ENCODE measurements at places on chromosomes 13 and 19.

DNA sequence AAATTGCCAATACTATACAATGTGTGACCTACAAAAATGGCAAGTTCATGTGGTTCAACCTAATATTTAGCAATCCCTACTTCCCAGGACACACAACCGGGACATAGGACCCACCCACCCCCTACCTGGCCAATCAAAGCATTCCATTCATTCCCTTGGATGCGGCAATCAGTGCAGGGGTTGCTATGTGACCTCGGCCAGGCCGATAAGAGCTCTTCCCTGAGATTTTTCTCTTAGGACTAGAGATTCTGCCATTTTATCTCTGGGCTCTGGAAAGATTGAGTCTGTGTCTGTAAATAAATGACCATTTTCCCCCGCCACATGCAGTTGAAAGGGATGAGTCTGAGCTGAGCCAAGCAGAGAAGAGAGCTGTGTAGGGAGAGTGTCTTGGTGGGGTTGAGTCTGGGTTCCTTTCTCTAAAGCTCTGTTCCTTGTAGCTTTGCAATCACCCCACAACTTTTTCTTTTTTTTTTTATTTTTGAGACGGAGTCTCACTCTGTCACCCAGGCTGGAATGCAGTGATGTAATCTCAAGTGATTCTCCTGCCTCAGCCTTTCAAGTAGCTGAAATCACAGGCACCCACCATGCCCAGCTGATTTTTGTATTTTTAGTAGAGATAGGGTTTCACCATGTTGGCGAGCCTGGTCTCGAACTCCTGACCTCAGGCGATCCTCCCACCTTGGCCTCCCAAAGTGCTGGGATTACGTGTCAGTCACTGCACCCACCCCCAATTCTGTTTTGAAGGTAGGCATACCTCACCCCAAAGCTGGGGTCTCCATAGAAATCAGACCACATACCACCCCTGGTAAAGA is 7.4 kb downstream of the IFNL1 start:
- ATAC-seq, result no peak

- no peak for ATAC-seq
These were observed 16.4 kb downstream of the EMP3 start for GRCh38 chr19:48341515-48342413.

DNA sequence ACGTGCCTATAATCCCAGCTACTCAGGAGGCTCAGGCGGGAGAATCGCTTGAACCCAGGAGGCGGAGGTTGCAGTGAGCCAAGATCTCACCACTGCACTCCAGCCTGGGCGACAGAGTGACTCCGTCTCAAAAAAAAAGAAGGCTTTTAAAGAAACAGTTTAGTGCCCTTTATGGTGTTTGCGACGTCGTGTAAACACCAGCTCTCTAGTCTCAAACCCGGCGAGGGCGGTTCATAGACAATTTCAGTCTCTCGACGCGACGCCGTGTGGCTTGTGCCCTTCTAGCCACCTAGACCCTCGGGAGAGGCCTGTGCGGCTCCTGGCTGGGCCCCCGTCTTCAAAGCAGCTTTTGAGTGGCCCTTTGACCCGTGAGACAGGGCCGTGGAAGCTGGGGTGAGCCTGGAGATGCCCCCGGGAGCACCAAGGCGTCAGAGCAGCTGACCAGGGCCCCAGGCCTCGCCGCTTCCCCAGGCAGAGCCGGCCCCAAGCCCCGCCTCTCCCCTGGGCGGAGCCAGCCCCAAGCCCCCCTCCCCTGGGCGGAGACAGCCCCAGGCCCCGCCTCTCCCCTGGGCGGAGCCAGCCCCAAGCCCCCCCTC is 5.0 kb upstream of the MADCAM1 start:
- no peak for ATAC-seq

DNA sequence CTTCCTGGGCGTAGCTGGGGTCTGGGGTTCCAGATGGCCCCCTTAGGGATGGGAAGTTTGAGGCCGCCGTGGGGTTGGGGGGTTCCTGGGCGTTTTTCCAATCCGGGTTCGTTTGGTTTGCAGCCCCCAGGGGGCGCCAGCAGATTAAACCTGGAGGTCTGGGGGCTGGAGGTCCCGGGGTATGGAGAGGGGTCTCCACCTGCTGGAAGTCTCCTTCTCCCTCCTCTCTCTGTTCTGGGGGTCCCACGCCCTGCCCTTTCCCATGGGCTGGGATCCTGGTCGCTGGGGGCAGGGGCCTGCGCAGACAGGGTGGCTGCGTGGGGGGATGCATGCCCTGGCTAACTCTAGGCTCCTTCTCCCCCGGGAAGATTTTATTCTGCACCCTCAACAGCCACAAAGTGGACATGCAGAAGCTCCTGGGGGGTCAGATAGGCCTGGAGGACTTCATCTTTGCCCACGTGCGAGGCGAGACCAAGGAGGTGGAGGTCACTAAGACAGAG is 899 bp downstream of the GIPC3 start:
- ATAC-seq, result no peak

DNA sequence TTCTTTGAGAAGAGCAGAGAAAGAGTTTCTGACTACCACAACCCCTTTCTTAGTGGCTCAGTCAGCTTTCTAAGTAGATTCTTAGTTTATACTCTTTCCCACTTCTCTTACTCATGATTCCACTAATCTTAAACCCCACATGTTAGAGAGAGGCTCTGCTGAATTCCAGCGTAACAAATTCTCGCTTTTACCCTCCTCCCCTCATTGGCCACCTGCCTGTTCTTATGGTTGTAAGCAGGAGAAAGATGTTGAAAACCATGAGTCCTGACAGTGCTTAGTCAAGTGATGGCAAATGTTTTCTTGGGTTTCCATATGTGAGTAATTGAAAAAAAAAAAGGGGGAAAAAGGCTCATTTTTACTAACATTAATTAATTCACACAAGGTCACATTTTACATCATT is 125.9 kb downstream of the ZDHHC20 start:
- ATAC-seq, result no peak

GRCh38 chr13:27796544-27797227 is 4.4 kb downstream of the GSX1 start:
- ATAC-seq, result no peak

- ATAC-seq, result no peak
These were observed 11.2 kb upstream of the OR10H5 start for GRCh38 chr19:15776264-15776663.

- no peak for ATAC-seq
These were observed 93.6 kb downstream of the SOX1 start for GRCh38 chr13:112160558-112160957.

GRCh38 chr19:34220472-34221063 is 33.8 kb upstream of the GARRE1 start:
- ATAC-seq, result no peak

- no peak for ATAC-seq
These were observed 21.9 kb downstream of the ZNF473 start for GRCh38 chr19:50047671-50048070.

- ATAC-seq, result no peak
These were observed 94.2 kb downstream of the FRY start for GRCh38 chr13:32125751-32126150.

GRCh38 chr13:51829568-51829899 is 15.4 kb downstream of the TMEM272 start:
- no peak for ATAC-seq

- ATAC-seq, result no peak
These were observed 40.5 kb upstream of the EBPL start for GRCh38 chr13:49731766-49732165.

DNA sequence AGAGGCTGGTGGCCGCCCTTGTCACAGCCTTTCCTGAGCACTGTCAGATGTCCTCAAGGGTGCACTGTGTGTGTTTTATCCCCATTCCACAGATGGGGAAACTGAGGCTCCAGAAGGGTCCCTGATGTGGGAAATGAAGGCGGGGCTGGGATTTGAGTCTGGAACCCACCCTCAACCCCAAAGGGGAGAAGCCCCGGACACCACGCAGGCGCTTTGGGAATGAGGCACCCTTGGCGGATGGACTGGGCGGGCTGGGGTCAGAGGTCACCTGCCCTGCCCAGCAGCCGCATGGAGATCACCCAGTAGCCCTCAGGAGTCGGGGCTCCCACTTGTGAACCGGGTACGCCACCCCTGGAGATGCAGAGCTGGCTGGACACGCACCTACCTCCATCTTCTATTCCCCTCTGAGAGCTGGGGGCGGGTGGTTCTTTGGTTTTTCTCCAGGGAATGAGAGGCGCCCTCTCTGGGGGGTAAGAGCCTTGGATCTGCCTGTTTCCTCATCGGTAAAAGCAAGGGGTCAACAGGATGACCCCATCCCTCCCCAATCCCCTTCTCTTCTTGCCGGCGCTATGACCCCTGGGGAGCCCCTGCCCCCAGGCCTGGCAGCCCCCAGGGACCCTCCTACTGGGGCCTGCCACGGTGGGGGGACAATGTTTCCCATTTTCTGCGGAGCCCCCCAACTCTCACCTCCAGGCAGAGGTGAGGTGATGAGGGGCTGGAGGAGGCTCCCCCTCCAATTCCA is 8.3 kb upstream of the ONECUT3 start:
- ATAC-seq, result no peak

- ATAC-seq, result no peak
These were observed 105.7 kb upstream of the SOX1 start for GRCh38 chr13:111961236-111961635.

DNA sequence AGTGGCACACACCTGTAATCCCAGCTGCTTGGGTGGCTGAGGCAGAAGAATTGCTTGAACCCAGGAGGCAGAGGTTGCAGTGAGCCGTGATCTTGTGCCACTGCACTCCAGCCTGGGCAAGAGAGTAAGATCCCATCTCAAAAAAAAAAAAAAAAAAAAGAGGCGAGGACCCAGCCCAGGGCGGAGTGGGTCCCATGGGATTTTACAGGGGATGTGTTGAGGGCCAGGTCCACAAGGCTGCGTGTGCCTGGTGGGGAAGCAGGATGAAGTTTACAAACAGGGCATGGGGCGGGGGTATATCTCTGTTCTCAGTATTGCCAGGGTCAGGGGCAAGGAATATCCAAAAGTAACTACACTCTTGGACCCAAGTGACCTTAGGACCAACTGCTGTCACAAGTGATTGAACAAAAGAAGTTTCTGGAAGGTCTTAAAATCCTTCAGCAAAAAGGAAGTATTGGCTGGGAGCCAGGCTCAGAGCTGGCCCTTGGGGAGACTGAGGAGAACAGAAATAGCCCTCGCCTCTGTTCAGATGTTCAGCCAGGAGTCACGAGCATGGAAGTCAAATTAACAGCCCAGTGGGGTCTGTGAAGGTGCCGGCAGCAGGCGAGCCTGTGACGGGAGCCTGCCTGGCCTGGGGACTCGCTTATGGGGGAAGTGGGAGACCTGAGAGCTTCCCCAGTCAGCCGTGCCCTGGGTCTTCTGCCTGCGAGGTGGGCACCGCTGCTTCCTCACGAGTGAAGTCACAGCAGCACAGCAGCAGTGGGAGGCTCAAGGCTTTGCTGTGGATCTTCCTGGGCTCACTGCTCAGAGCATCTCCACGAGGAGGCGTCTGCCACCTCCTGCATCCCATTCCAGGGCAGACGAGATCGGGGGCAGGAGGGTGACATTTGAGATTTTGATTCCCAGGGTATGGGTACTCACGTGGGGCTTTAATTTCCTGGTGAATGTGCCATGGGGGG is 6.4 kb downstream of the MYO9B start:
- ATAC-seq, result no peak

DNA sequence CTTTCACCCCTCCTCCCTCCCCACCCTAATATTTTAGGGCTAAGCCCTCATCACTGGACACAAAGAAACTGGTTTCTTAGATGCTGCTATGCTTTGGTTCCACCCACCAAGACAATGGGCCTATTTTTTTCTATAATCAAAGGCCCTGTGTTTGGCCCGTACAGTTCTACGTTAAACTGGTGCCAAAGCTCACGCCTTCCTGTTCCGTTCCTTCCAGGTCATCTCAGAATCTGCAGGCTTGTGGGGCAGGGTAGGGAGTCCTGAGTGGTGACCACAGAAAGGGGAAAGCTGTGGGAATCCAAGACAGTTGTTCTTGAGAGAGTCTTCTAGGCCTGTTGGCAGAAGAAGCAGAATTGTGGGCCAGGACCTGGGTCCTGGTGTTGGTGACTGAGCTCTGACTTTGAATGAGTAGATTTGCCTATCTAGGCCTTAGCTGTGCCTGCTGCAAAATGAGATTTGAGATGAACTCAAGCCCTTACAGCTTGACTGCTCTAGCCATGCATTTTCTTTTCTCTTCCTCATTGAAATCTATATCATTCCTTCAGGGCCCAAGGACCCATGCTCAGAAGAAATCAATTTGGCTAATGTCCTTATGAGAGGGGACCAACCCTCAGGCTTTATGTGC is 19.1 kb upstream of the CXCL17 start:
- no peak for ATAC-seq

DNA sequence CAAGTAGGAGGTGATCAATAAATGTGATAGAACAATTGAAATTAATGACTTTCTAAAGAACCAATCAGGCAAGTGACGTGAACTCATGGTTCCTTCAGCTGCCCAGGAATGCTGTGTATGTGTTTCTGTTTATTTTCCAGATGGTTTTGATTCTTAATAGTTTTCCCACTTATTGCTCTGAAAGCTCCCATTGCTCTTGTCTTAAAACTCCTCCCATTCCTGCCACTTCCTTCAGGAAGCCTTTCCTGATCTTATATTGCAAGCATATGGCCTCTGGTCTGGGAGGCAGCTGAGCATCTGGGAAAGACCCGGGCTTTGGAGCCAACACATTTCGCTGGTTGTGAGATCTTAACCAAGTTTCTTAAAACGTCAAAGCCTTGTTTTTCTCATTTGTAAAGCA is 17.1 kb upstream of the LATS2 start:
- ATAC-seq, result no peak

DNA sequence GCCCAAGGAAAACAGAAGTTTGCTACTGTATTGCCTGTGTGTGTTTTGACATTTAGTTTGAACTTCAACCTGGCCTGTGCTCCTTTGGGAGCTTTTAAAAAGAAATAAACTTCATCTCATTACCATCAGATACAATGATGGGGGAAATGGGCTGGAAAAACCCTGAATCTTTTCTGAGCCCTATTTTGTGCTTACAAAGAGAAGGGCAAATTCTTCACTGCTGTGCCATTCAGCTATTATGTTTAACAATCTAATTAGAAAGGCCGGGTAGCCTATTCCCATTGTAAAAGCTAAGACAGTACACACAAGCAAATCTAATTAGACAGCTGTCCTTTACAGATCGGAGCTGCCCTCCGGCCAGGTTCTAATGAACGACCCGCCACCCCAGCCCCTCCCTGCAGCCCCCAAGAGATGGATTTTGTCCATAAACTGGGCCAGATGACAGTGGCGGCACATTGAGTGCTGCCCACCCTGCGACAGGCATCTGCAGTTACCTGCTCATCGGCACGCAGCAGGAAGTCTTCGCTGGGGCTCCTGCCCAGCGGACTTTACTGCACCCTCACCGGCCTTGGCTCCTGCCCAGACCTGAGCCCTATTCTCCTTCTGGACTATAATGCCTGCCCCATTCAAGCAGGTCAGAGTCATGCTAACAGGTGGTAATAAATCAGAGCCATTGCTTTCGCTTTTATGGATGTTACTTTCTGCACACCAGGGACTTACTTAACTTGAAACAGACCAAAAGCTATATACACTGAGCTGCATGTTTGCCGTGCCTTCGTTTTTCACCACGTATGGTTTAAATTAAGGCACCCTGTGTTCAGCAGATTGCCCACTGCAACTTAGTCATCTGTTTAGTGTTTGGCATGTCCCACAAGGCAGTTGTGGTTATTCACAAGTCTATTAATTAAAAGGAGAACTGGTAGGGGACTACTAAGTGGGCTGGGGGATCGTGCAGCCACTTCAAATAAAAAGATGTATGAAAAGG is 549.6 kb downstream of the FGF9 start:
- no peak for ATAC-seq
